NCI-H510A treated with DMSO at 0.1 percent for 48 hours (cell line): ENCODE measurements at places on chromosomes 13 and 19.

DNA sequence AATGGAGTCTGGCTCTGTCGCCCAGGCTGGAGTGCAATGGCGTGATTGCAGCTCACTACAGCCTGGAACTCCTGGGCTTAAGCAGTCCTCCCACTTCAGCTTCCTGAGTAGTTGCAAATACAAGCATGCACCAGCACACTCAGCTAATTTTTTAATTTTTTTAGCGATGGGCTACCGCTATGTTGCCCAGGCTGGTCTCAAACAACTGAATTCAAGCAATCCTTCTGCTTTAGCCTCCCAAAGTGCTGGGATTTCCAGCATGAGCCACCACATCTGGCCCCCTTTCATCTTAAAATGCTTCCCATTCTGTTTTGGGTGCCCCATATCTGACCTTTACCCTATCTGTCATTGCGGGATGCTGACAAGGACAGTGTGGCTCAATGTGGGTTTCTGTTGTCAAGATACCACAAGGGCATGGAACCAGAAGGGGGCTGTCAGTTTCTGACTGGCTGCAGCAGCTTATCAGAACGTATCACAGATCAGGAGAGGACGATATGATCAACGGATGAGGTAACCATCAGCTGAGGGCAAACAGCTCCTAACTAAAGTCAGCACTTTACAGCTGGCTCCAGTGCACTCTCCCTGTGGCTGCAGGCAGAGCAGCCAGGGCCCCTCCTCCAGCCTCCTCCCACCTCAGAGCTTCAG is 32.4 kb downstream of the GPR42 start:
- no peak for DNase-seq

DNA sequence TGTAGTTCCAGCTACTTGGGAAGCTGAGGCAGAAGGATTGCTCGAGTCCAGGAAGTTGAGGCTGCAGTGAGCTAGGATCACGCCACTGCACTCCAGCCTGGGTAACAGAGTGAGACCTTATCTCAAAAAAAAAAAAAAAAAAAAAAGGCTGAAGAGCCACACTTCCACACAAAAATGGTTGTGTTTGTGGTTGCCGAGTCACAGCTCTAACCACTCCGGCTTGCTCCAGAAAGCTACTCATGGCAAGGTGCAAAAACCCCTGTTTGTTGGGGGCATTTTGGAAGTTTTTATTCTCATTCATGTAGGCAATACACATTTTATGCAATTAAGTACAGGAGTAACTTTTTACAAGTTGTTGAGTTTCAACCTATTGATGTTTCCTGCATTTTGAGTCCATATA is 93.5 kb downstream of the INSR start:
- DNase-seq = no peak

DNA sequence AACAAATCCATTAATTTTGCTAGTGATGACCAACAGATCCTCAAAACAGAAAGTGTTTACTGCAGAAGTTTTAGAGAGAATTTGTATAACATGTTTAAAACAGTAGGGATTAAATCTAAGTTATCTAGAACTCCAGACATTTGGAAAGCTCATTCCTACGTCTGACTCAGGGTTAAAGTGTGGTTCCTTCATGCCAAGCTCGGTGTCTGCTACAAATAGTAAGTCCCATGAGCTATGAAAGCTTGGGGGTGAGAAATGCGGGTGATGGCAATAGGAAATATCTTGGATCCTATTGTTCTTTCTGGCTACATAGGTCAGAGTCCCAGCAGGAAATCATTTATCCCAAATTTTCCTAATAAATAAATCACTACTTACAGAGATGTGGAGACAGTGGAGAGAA is 867.1 kb downstream of the UQCRFS1 start:
- no peak for DNase-seq

DNA sequence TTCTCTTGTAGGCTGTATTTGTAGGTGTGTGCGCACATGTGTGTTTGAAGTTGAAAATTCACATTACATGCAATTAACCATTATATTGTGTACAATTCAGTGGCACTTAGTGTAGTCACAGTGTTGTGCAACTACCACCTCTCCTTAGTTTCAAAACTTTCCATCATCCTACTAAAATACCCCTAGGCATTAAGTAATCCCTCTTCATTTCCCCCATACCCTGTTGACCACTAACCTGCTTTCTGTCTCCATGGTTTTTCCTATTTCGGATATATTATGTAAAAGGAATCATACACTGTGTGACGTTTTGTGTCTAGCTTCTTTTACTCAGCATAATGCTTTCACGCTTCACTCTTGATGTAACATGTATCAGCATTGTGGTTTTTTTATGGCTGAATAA is 16.1 kb downstream of the LSM14A start:
- no peak for DNase-seq

- DNase-seq = no peak
These were observed 231.7 kb downstream of the MZT1 start for GRCh38 chr13:72495681-72496080.

GRCh38 chr19:35828692-35829301 is 16.2 kb upstream of the PRODH2 start:
- no peak for DNase-seq

- DNase-seq = no peak
These were observed 4.5 kb downstream of the ADGRE1 start for GRCh38 chr19:6891761-6892385.

DNA sequence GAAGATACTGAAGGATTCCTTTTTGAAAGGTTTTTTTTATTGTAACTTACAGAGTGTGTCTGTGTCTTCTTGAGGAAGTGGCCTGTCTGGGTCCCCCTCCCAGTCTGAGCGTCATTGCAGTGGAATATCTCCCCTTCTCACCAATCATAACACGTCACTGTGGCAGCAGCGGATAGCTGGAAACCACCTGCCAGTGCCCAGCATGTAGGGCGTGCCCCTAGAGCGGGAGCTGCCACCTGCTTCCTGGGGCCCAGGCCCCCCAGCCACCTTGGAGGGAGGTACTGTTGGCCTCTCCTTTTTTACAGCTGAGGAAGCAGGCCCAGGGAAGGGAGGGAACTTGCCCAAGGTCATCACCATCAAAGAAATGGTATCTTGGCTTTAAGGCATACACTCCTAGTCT is 4.6 kb upstream of the DNM2 start:
- DNase-seq = peak; percentile 75

- no peak for DNase-seq
These were observed 194.3 kb downstream of the TEX29 start for GRCh38 chr13:111514610-111515306.

DNA sequence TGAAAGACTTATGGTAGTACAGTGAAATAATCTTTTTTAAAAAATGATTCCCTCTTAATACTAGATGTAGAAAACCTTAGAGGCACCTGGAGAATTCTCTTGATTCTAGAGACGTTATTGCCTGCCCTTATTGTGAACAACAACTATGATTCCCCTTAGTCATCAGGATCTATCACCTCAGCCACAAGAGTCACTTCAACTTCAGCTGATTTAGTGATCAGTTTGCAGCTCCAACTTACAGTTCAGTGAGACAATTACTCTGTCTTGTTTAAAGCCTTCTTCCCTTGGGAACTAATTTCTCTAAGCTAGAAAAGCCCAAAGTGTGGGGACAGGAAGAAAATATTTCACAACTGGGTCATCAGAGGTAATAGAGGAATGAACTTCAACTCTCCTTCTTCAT is 254.3 kb upstream of the SLITRK1 start:
- DNase-seq = no peak

DNA sequence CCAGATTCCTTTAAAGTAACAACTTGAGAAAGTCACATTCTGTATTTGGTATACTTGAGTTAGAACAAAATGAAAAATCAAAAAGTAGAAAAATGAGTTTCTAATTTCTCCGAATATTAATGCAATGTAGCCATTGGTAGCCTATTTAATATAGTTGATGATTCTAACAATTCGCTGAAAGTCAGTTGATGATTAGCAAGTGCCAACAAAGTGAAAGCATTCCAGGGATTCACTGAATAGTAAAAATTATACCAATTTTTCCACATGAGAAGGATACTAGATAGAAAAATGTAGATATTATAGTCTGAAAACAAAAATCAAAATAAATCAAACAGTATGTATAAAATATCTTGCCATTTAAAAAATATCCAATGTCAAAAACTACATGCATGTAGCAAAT is 117.2 kb downstream of the FREM2 start:
- DNase-seq = no peak

DNA sequence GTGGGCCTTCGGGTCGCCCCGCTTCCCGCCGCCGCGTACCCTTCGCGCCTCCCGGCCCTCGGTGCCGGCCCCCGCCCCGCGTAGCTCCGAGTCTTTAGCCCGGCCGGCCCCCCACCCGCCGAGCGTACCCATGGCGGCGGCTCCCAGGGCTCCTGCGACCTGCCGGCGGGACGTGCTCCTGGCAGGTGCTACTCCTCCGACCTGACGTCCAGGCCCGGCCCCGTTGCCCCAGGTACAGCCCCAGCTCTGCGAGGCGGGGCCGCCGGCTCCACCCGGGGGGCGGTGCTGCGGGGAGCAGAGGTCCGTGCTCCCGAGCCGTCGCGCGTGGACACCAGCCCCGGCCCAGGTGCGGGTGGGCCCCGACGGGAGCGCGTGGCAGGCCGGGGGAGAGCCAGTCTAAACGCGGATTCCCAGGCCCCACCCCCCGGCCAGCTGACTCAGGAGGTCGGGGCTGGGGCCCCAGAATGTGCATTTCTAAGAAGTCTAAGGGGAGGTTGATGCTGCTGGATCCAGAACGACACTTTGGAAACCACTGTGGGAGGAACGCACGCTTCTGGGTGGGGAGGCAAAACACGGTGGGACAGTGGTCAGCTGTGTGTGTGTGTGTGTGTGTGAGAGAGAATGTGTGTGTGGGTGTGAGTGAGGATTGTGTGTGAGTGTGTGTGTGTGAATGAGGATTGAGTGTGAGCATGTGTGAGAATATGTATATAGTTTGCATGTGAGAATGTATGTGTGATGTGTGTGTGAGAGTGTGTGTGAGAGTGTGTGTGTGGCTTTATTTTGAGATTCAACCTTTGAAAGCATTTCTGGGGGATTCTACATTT is at the start of gene SLC15A1:
Gene SLC15A1 (minus strand): TSS at position 206 of the 824 bp plus-strand sequence. CDS start 74 bp downstream, at position 132.
- no peak for DNase-seq
